ENCODE measurements at places on chromosomes 4 and X. TPM values are rescaled to one million over a fixed set of nuclear protein-coding genes. Genes with fewer than 3 reads are reported as not detected.

DNA sequence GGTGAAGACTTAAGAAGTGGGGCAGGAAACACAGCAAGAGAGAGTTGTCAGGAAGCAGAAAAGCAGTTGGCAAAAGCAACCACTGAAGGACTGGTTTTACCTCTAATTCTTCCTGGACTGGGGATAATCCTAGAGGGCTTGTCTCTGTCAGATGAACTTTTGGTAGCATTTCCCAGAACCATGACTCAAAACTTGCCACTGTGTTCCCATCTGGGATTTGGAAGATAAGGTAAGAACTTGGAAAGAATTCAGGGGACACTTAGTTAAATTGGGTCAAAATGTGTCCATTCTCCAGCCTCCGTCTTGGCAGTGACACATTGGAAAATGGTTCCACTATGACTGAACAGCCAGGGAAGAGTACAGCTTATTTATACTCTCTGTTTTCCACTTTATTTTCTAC is 55.7 kb downstream of the CD38 start:
- no peak for DNase-seq

Gene ADAMTS3
- 3.0 TPM for total RNA-seq

DNA sequence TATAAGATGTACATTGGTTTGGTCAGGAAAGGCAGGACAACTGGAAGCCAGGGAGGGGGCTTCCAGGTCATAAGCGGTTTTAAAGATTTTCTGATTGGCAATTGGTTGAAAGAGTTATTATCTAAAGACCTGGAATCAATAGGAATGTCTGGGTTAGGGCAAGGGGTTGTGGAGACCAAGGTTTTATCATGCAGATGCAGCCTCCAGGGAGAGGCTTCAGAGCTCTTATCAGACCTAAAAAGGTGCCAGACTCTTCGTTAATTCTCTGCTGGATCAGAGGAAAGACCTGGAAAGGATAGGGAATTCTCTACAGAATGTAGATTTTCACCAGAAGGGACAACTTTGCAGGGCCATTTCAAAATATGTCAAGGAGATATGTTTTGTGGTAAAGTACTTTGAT is 62.8 kb downstream of the BEX3 start:
- no peak for DNase-seq

DNA sequence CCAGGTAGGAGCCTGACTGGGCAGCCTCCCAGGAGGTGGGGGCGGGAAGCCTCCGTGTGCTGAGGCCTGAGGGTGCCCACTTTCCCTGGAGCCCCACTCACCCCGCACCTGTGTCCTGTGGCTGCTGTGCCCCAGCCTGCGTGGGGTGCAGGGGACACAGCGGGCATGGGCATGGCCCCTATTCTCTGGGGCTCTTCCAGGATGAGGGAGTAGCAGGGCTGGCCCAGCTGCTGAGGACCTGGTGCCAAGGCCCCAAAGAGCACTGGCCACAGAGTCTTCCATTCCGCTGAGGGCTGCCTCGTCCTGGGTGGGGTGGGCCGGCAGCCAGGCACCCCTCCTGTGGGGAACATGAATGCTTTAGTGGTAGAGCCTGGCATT is 51.7 kb upstream of the SORCS2 start:
- DNase-seq, result no peak

GRCh38 chr4:139760567-139760966 is 94.9 kb downstream of the MGST2 start:
- DNase-seq, result no peak

GRCh38 chrX:153862369-153863250 is 23.4 kb downstream of the L1CAM start:
- DNase-seq, result no peak

Measured in fibroblast of villous mesenchyme (primary cell).